Stimulated activated CD4-positive, alpha-beta T cell treated with anti-CD3 and anti-CD28 coated beads, Interleukin-2, amount 100 ng/mL, for 48 hours (primary cell): ENCODE measurements at places on chromosomes 4 and X.

- no peak for DNase-seq
Measured at GRCh38 chrX:97539970-97540519, 656.3 kb downstream of the RPA4 start.

DNA sequence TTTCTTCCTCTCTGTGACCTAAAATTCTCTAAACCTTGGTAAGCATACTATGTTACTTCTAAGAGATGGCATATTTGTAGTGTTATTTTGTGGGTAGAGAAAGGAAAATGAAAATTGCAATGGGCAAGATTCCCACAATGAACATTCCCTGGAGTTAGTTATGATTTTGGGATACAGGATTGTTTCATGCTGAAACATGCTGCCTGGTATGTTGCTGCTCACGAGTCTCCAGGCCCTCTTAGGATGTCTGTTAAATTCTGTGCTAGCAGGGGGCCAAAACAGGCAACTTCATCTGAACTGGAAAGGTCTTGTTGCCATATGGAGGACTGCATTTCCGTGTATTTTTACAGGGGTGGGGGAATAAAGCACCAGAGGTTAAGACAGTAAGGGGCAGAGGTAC, 18.9 kb upstream of the MSMO1 start:
- DNase-seq = no peak

- no peak for DNase-seq
Measured at GRCh38 chrX:93538575-93538974, 134.8 kb downstream of the NAP1L3 start.

DNA sequence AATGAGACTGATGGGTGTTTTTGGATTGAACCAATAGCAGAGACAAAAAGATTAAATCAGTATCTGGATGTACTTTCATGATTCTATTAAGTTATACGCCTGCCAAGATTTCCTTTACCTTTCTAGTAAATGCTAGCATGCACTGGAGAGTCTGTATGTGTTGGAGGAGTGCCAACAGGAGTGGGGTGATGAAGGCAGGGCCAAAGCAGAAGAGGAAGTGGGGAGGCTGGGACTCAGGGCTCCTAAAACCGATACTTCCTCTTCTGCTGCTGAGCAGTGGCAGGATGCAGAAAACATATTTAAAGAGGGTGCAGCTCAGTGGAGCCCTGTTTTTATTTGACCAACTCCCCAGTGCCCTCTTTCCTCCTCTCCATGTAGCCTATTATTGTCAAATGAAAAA, 5.6 kb downstream of the CYSLTR1 start:
- no peak for DNase-seq

DNA sequence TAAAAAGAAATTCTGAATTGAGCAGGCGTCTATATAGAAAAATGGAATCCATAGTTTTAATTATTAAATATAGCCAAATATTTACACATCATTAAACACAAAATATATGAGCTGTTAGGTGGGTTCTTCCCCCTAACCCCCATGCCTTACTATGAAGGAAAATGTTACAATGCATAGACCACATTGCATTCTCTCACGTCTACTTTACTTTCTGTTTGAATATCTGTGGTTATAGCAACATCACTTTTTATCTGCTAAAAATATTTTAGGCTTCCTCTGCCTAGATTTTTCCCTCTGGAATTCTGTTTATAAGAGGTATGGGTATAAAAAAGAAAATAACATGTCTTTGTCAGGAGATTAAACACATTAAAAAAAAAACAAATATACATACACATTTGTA, 73.1 kb downstream of the MAML3 start:
- DNase-seq = no peak

GRCh38 chrX:22097012-22097694, 65.0 kb downstream of the PHEX start:
- no peak for DNase-seq

- no peak for DNase-seq
Measured at GRCh38 chr4:61915501-61915900, 715.4 kb downstream of the ADGRL3 start.

DNA sequence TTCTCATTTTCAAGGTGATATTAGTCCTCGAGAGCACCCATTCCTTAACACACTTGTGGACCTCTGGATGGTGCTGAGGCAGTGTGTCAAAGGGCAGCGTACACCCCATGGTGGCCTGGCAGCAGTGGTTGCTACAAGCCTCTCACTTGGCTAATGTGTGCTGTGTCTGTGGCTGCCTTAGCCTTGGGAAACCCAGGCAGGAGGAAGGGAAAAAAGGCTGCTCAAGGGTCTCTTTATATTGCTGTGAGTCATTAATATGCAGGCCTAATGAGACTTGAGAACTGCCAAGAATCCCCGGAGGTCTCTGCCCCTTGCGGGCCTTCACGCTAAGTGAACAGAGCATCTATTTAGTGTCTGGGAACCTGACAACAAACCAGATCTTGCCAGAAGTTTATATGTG, 7.0 kb downstream of the PCDH10 start:
- DNase-seq = no peak

- no peak for DNase-seq
Measured at GRCh38 chrX:48676893-48677270, 6.7 kb upstream of the WAS start.

- no peak for DNase-seq
Measured at GRCh38 chr4:21733894-21734630, 214.5 kb downstream of the KCNIP4 start.

DNA sequence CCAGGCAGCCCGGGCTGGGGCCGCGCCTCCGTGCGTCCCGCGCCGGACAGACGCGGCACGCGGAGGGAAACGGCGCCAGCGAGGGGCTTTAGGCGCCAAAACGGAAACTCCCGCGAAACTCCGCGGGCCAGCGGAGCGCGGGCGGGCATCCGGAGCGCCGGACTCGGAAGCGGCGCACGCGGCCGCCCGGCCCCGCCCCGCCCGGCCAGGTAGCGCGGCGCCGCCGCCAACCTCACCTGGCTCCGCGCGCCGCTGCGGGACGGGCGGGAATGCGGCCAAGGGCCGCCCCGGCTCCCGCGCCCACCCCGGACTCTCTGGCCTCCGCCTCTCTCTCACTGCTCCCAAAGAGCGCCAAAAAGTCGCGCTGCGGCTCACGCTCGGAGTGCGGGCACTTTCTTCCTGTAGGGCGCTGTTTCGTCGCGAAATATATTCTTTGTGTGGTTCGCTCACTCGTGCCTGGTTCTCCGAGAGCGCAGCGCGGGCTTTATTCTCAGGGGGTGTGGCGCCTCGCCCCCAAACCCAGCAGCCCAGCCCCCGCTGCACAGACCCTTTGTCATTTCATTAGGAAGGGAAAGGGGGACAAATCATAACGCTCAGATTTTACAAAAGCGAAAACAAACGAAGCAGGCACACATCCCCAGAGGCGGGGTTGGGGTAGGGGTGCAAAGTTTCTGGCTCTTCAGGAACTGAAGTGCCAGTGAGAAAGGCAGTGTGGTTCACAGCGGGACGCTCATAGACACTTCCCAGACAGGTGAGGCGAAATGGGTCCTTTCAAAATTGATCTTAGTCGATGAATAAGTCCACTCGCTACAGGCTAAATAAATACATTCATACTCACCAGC, 961 bp upstream of the MBNL3 start:
- peak; percentile 3 for DNase-seq

- DNase-seq = no peak
Measured at GRCh38 chr4:27024805-27025204, 164.2 kb downstream of the STIM2 start.

GRCh38 chrX:126265116-126265515, 99.0 kb upstream of the DCAF12L2 start:
- DNase-seq = no peak

GRCh38 chr4:13918110-13918509, 290.6 kb upstream of the BOD1L1 start:
- no peak for DNase-seq
